NCI-H526 treated with DMSO at 0.1 percent for 48 hours (cell line): ENCODE measurements at places on chromosomes 1 and 21.

DNA sequence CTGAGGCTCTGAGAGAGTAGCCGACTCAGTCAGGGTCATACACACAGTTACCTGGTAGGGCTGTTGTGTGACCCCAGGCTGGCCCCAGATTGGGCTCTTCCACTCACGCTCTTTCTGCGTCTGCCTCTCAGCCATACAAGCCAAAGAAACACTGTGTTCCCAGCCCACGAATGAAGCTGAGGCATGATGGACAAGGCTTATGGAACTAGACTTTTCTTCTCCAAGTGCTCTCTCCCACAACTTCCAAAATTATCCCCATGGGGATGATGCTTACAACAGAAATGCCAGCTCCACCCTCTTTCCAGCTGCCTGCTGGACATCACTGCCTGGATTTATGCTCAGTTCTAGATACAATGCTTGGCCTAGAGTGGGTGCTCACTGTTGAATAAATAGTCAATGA is 102.8 kb upstream of the JUN start:
- DNase-seq, result no peak

DNA sequence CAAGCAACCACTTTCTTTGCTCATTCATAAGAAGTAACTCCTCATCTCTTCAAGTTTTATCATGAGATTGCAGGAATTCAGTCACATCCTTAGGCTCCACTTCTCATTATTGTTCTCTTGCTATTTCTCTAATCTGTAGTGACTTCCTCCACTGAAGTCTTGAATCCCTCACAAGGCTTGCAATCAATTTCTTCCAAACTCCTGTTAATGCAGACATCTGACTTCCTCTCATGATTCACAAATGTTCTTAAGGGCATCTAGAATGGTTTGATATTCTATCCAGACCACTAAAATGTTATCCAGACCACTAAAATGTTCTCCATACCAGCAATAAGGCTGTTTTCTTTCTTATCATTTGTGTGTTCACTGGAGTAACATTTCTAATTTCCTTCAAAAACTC is 528.1 kb downstream of the DPYD start:
- no peak for DNase-seq

DNA sequence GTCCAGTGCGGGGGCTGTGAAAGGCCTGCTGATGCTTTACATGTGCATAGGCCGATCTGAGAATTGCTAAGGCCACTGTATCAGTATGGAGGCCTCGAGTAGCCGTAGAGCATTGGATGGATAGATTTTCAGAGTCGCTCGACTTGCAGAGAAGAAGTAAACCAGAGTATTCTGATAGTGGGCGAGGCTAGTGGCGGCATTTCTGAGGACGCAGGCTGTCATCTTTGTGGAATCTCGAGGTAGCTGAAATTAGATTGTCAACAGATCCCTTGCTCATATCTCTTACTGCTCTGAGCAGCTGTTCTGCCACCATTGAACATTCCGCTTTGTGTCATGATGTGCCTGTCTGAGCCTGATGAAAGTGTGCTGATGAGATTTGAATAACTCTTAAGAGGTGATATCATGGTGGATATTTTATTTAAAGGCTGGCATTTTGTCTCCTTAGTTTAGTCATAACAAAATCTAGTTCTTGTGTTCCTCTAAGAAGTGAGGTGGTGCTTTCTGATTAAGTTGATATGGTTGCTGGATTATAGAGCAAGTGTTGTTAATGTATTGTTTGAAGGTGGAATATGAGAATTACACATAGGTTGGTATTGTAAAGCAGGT is 1.5 kb downstream of the KIF1B start:
- no peak for DNase-seq

DNA sequence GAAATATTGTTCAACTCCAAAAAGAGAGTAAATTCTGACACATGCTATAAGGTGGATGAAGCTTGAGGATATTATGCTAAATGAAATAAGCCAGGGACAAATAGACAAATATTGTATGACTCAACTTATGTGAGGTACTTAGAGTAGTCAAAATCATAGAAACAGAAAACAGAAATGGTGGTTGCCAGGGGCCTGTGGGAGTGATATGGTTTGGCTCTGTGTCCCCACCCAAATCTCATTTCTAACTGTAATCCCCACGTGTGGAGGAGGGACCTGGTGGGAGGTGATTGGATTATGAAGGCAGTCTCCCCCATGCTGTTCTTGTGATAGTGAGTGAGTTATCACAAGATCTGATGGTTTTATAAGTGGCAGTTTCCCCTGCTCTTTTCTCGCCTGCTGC is 24.7 kb upstream of the DISP1 start:
- DNase-seq, result no peak

GRCh38 chr1:228163007-228163753 is 2.4 kb upstream of the IBA57 start:
- no peak for DNase-seq

GRCh38 chr1:205315008-205315618 is 6.4 kb downstream of the NUAK2 start:
- DNase-seq, result no peak
